Fibroblast of skin of scalp (primary cell): ENCODE measurements at places on chromosomes 6 and 20.

DNA sequence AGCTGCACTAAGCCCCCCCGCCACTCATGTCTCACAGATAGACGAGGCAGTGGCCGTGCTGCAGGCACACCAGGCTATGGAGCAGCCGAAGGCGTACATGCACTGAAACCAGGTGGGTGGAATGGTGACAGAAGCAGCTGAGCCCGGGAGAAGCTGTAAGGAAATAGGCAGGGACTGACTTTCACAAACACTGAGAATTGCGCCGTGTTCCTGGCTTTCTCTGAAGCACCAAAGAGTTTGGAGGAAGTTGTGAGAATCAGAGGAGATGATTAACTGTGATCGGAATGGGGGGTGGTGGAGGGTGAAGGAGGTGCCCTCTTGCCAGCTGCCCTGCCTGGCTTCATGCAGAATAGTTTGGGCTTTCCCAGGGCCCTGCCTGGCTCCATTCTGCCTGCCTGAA, 21.6 kb downstream of the TOMM34 start:
- no peak for DNase-seq

- no peak for DNase-seq
Measured at GRCh38 chr6:41937861-41938574, 3.6 kb downstream of the CCND3 start.

GRCh38 chr6:157510323-157511188, 129.6 kb downstream of the ZDHHC14 start:
- no peak for DNase-seq

- DNase-seq: peak; percentile 40
Measured at GRCh38 chr6:5746053-5746758, 260.5 kb downstream of the NRN1 start.

DNA sequence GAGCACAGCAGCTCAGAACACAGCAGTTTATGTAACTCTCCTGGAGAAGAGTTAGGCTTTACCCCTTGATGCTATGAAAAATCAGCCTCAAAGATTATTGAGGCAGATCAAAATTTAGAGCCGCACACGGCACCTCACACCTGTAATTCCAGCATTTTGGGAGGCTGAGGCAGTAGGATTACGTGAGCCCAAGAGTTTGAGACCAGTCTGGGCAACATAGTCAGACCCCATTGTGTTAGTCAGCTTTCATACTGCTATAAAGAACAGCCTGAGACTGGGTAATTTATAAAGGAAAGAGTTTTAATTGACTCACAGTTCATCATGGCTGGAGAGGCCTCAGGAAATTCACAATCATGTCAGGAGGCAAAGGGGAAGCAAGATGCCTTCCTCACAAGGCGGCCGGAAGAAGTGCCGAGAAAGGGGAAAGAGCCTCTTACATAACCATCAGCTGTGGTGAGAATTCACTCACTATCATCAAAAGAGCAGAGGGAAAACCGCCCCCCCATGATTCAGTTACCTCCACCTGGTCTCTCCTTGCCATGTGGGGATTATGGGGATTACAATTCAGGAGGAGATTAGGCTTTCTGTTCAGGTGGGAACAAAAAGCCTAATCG, 87.7 kb downstream of the SGK1 start:
- no peak for DNase-seq
